NCI-H1417 (cell line): ENCODE measurements at places on chromosomes 12 and 14.
A peak's percentile ranks its signal among the peaks of the same experiment; 100 is the strongest.

DNA sequence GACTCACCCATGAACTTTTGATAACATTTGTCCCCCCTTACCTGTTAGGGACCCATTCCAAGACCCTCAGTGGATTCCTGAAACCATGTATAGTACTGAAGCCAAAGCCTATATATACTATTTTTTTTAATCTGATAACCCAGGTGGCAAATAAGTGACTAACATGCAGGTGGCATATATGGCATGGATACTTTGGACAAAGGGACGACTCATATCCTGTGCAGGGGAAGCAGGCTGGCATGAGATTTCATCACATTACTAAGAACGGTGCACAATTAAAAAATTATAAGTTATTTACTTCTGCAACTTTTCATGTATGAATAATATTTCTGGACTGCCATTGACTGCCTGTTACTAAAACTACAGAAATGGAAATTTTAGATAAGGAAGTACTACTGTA, 880.1 kb upstream of the FBXO33 start:
- DNase-seq: no peak

GRCh38 chr14:29310757-29311156, 544.2 kb downstream of the FOXG1 start:
- no peak for DNase-seq

GRCh38 chr12:7374423-7375144, 69.4 kb downstream of the CD163L1 start:
- DNase-seq: no peak

DNA sequence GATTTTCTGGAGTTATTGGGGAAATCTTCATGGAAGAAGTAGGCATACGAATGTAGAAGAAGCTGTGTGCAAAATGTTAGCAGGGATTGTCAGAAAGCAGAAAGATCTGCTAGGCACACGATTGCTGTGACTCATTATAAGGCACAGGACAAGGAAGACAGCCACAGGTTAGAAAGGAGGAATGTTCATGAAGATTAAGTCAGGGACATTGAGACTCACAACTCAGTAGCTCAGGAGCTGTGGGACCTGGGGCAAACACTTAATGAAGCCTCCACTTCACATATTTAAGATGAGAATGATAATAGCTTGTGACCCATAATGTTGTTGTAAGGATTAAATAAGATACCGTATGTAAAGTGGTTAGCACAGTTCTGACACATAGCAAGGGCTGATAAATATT, 26.6 kb upstream of the RTRAF start:
- DNase-seq: peak; percentile 63

DNA sequence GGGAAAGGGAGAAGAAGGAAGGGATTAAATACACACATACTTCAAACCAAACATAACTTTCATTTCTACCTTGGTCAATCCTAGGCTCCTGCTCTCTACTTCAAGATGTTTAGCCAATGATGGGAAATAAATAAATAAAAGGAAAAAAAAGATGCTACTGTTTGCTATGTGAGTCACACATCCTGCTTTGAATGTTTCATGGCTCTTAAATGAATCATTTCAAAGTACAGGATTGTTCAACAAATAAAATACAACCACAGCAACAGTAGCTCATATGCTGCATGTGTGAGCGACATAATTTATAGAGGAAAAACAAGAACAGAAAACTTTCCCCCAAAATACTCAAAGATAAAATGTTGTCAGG, 54.3 kb upstream of the NPFF start:
- no peak for DNase-seq

DNA sequence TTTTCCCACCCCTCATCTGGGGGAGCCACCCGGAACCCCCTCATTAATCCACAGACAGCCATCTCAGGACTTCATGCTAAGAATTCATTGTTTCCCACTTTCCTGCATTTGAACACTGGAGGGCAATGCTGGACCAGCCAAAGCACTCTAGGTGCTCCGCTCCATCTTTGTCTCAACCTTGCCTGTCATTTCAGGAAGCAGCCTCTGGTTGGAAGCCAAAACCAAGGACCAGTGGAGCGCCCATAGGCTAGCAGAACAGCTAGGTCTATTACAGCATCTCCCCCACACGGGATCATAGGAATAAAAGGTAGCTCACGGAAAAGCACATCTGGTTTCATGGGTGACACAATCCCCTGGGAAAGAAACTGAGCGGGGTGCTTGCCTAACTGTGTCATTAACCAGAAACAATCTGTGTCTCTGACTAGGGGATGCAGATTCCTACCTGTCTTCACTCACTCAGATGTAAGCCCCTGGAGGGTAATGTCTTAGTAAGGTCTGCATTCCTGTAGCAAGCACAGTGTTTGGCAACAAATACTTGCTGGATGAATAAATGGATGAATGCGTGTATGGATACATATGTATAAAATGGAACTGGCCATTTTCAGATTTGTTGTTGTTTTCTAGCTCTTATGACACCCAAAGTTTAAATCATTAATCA, 197.0 kb downstream of the DAD1 start:
- peak; percentile 61 for DNase-seq

GRCh38 chr12:3009780-3010179, 50.6 kb downstream of the TEAD4 start:
- no peak for DNase-seq

DNA sequence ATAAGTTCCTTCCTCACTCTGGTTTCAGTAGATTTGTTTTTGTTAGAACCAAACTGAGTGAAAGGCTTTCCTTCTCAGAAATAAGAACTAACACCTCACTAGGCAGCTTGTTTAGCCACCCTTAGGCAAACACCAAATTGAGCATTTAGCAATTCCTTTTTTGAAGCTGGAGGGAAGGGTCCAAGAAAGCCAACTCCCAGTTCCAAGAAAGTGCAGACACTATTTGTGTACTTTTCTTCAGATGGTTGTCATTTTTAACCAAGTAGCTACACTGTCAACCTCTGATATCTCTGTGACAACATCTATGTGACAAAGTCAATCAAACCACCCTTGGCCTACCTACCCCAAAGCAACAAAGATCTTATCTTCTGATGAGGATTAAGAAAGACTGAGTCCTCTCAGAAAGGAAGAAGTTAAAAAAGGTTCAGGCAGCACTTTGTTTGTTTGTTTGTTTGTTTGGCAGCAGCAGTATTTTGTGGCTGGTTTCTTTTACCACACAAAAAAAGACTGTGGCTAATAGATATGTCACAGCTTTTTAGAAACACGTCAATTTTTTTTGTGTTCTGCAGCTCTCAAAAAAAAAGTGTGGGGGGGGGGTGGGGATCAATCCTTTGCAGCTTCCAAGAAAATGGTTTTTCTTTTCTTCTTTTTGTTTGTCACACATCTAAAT, 203.8 kb downstream of the CRADD start:
- DNase-seq: no peak

DNA sequence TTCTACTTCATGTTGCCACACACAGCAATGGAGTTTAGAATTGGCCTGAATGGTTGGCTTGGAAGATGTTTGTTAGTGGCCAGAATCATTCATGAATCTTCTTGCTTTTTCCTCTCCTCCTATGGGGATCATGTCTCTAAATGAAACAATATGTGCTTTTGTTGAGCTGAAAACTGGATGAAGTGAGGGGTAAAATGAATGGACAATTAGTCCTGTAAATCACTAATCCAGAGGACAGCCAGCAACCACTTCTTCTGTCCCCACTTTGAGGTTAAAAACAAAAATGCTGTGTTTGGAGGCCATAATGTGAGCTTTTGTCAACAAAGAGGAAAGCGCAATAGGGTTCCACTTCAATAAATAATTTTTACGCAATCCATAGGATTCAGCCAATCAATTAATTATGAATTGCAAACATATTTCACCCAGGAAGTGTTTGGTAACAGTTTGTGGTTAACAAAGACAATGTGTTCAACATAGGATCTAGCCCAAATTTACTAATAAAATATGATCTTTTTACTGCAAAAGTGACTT, 30.3 kb upstream of the AMIGO2 start:
- no peak for DNase-seq
